ENCODE measurements at places on chromosomes 3 and 15. TPM values are rescaled to one million over a fixed set of nuclear protein-coding genes. Genes with fewer than 3 reads are reported as not detected.

DNA sequence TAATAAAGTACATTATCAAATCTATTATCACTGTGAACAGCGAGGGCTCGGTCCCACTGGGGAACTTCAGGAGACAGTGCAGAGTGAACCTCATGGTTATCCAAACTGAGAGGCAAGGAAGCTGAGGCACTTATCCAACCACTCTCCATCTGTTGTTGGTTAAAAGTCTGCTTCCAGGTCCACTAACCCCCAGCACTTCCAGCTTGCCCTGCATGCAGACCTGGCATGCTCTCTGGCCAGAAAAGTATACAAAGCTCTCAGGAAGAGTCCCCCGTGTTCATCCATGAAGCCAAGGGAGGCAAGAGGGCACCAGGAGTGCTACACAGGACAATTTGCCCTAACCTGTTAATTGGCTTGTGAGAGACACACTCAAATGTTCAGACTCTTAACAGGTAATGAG, 36.0 kb downstream of the FBN1 start:
- DNase-seq, result no peak

GRCh38 chr3:61268644-61269043, 17.4 kb upstream of the FHIT start:
- DNase-seq, result no peak

DNA sequence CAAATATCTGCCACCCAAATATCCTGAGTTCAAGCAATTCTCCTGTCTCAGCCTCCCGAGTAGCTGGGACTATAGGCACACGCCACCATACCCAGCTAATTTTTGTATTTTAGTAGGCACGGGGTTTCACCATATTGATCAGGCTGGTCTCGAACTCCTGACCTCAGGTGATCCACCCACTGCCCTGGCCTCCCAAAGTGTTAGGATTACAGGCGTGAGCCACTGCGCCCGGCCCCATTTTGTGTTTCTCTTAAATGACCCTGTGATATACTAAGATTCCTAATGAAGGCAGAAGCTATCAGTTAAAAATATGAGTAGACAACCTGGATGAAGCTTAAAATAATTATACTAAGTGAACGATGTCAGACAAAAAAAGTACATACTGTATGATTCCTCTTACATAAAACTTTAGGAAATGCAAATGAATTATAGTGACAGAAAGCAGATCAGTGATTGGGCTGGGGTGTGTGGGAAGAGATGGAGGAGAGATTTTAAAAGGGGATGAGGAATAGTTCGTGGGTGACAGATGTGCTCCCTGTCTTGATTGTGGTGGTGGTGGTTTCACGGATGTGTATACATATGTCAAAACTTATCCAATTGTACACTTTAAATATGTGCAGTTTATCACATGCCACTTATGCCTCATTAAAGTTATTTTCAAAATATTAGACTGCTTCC, 3.8 kb upstream of the KLHL40 start:
- no peak for DNase-seq

DNA sequence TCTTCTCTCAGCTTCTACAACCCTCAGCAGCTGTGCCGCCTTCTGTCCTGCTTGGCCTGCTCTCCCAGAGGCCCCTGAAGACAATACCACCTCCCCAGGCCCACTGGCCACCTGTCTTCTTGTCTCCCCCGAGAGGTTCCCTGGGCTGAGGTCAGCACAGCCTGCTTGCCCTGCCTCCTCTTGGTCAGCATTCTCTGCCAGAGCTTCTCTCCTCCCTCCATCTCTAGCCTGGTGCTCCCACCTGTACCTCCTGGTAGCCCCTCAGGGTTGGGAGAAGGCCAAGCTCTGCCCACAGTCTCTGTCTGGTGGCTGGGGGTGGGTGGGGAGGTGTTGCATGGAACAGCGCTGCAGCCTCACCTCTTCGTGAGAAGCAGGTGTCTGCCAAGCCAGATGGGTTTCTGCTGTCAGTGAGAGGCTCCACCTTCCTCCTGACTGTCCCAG, 5.6 kb upstream of the ISLR start:
- DNase-seq, result no peak

DNA sequence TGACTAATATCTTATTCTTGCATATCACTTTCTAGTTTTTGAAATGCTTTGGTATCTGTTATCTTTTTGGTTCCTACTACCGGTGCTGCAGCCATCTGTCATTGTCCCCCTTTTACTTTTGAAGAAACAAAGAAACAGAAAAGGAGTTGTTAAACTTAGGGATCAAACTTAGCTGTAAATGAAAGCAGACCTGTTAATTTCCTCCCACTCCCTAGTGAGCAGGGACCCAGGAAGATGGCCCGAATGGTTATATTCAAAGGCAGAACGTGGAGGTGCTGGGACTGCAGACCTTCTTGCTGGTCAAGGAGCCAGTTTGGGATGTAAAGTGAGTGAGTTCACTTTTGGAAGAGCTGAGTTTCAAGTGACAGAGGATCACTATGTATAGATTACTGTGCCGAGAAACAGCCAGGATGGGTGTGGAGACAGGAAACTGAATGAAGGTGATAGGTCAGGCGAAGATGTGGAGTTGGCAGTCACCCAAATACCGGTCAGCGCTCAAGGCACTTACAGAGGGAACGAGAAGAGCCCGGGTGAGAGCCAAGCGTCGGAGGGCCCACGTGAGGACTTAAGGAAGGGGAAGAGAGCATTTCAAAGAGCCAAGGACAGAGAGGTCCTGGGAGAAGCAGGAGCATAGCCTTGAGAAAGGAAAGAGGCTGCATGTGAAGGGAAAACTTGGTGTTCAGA, 20.1 kb downstream of the KBTBD8 start:
- no peak for DNase-seq

GRCh38 chr3:143586576-143586975, 261.7 kb downstream of the SLC9A9 start:
- no peak for DNase-seq

TMOD2 gene
- 11.3 TPM for total RNA-seq

DNA sequence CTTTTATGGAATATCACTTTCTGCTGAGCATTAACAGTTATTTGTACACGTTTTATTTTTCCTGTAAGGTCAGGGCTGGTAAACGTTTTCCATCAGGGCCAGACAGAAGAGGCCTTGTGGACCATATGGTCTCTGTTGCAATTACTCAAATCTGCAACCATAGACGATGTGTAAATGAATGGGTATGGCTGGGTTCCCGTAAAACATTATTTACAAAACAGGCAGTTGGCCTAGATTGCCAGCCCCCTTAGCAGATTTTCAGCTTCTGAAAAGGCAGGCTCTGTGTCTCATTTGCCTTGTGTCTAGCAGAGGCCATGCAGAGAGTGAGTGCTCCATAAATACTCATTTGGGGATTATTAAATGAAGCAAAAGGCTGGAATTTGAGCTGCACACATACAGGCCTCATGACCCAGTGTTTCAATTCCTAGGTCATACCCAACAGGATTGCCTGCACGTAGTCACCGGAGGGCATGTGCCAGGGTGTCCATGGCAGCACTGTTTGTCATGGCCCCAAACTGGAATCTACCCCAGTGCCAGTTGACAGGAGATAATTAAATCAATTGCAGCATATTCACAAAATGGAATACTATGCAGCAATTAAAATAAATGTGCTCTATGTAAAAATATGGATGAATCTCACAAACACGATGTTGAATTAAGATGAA, 51.3 kb downstream of the GPD1L start:
- peak; percentile 65 for DNase-seq

GRCh38 chr3:192220915-192221314, 506.4 kb downstream of the FGF12 start:
- DNase-seq, result no peak

DNA sequence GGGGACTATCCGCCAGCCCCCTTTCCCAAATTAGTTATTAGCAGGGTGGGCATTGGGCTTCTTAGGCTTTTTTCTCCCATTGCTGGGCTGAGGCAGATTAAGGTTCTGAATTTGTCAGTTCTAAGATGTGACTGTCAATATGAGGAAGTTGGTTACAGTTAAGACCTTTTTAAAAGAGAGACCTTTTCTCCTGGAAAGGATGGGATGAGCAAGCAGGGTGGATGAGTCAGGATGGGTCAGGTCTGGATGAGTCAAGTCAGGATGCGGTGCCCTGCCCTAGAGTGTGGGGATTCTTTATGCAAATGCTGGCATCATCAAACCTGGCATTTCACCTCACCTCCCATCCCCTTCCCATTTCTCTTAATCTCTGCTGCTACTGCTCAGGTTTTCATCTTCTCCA, 1.9 kb downstream of the AEN start:
- DNase-seq, result no peak

CMTM8 gene
- 20.0 TPM for total RNA-seq

SCN5A gene
- 0.97 TPM for total RNA-seq

DNA sequence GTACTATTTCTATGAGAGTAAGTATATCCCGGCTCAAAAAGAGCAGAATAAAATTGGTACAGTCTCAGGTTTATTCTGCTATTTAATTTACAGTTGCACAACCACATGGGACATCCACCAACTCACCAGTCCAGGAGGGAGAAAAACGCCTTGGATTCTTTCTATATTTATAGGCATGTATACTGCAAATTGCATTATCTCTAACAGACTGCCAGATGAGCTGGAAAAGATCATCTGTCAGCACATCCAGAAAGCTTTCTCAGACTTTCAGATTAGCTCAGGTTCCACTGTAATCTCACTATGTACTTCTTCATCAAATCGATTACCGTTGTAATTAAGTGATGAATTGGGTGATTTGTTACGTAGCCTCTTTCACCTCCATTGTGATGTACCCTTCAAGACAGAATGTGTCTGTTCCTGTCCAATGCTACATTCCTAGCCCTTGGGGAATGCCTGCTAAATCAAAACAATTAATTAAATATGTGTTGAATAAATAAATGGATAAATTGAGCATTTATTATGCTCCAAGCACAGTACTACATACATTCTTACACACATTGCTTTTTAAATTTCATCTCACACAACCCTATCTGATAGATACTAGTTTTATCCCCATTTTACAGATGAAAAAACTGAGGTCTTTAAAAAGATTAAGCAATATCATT, 38.1 kb upstream of the TMC3 start:
- DNase-seq, result no peak

DNA sequence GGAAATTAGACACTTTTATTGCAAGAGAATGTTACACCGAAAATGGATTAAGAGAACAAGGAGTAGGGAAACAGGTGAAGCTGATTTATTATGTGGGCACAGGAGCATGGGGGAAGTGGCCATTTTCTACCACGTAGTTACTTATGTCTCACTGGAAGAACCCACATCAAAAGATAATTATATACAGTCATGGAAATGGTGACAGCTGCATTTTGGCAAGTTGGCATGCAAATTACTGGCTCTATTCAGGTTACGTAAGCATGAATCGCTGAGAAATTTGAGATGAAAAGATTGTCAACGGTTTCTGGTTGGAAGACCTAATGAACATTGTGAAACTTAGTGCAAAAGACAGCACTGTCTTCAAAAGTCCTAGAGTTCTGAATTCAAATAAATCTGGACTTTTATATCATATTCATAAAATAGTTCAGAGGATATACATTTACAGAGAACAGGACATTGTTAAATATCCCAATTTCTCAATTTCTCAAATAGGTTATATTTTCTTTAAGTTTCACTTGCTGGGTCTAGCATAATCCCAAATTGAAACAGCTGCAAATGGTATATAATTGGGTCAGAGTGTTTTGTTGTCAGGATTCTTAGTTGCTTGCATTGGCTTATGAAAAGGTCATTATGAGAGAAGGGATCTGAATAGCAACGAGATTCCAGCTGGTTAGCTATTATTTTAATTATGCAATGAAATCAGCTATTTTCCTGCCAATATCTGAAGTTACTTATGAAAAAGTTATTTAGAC, 567.8 kb downstream of the ZPLD1 start:
- no peak for DNase-seq

COL6A5 gene
- total RNA-seq, result 7.9 TPM

GRCh38 chr15:25688166-25688565, 175.0 kb downstream of the ATP10A start:
- DNase-seq, result no peak

SLC2A2 gene
- not detected for total RNA-seq

USP3 gene
- 80.7 TPM for total RNA-seq

CD96 gene
- total RNA-seq, result 5.3 TPM

GRCh38 chr3:132145833-132146232, 111.0 kb upstream of the CPNE4 start:
- no peak for DNase-seq

DNA sequence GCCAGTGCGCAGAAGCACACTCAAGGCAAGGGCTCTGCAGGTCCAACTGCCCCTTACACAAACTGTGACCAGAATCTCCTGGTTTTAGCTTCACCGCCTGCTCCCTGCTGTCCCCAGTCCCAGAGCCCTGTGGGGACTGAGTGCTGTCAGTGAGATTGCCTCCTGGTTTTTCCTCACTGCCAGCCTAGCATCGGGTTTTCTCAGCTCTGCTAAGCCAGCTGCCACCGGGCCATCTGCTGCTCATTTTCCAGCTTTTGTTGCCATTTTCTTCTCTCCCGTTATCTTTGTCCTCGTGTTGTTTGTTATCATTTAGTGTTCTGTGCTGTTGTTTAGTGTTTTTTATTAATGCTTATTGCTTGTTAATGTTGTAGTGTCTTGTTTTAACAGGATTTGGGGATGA, 79.5 kb upstream of the BLM start:
- no peak for DNase-seq

SI gene
- not detected for total RNA-seq

Measured in left lung (tissue), 14 donors.